ENCODE measurements at places on chromosomes 16 and 17.

- DNase-seq: peak; percentile 58
Observed at GRCh38 chr16:68365167-68365817, 54.5 kb downstream of the PRMT7 start.

DNA sequence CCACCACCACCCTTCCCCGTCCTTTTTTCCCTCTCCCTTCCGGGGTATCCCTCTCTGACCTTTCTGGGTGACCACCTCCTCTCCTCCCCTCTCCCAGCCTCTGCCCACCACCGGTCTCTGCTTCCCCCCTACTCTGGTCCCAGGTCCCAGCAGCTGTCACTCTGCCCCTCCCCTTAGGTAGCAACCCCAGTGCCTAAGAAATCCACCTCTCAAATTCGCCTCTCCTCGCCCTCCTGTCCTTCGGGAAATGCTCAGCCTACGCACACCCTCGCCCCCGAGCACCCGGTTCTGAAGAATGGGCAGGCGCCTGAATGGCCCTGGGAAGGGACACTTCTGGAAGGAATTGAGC is 775 bp upstream of the SP6 start:
- no peak for DNase-seq

GRCh38 chr17:61302953-61303816 is 96.5 kb upstream of the TBX2 start:
- DNase-seq: no peak

GRCh38 chr17:35291802-35292201 is 48.9 kb downstream of the SLFN5 start:
- no peak for DNase-seq

- DNase-seq: no peak
Observed at GRCh38 chr16:20314575-20314974, 12.7 kb downstream of the GP2 start.

GRCh38 chr17:27546624-27547300 is 84.2 kb upstream of the LGALS9 start:
- DNase-seq: peak; percentile 61

DNA sequence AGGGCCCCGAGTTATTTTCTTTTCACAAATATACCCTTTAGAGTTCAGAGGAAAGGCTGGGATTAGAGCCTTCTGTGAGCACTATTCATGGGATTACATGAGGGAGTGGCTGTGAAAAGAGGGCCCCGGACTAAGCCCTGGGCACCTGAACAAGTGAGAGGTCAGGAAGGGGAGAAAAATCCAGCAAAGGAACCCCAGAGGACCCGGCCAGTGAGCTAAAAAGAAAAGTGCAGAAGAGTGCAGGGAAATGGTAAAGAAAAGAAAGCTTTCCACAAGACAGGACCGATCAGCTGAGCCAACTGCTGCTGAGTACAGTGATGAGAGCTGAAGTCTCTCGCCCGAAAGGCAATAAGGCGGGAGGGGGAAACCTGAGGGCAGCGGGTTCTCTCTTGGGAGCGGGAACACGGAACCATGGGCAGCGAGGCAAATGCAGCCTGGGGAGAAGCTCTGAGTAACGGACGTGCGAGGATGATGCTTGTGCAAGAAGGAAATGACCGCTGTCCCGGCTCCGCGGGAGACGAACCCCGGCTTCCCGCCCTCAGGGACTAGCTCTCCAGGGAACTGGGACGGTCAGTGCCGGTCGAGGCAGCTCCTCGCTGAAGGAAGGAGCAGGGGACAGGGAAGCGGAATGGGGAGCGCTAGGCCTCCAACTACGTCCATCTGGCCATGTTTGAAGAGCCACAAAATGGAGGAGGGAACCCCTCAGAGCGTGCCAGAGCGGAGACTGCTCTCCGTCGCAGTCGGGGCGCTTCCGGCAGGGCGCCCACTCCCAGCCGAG is 665 bp upstream of the ALDH3A2 start:
- no peak for DNase-seq

DNA sequence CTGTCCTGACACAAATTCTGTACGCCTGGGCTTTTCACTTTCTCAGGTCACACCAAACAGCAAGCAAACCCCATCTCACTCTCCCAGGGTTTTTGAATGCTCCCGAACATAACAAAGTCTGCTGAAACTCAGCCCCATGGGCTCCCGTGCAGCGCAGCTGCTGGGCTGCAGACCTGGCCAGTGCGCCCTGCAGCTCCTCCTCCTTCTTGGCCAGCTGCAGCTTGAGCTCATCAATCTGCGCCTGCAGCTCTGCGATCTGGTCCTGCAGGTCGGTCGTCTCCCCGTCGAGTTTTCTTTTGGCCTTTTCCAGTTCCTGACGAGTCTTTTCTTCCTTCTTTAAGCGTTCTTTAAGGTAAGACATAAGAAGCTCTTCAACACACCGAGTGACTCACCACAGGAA is 70.5 kb downstream of the NDEL1 start:
- DNase-seq: no peak

DNA sequence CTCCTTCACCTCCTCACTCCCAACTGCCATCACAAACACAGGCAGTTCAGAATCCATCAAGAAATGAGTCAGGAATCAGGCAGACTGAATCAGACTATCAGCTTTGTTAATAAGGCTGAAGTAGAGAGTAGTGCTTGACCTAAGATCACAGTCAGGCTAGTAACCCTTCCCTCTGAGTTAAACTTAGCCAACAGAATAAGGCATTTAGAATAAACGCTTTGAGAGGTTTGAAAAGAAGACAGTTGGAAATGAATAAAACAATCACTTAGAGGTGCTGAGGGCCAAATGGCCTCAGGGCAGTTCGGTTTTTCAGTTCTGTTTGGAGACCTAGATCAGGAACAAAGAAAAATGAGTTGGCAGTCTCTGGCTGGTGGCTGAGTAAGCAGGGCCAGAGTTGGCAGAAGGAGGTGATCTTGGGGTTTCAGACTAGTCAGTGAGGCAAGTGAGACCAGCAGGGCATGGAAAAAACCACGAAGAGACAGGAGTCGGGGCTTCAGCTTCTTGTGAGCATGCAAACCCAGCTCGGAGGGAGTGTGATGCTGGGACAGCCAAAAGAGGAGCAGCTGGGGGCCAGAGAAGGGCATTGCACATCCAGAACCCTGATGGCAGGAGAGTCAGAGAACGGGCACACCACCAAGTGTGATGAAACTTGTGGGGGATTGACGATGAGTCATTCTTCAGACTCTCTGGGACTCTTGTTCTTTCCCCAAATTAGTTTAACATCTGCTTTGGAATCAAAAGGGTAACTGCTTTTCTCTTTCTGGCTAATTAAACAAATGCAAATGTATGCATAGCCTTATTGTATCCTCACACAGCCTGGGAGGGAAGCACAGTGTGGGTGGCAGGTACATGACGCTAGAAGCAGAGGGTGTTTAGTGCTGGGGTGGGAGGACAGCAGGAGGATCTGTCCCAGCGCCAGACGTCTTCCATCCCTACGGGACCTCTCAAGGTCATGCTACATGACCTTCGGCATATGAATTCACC is 54.8 kb downstream of the SPECC1 start:
- DNase-seq: peak; percentile 32

- no peak for DNase-seq
Observed at GRCh38 chr17:14882131-14882530, 383.0 kb downstream of the PMP22 start.

DNA sequence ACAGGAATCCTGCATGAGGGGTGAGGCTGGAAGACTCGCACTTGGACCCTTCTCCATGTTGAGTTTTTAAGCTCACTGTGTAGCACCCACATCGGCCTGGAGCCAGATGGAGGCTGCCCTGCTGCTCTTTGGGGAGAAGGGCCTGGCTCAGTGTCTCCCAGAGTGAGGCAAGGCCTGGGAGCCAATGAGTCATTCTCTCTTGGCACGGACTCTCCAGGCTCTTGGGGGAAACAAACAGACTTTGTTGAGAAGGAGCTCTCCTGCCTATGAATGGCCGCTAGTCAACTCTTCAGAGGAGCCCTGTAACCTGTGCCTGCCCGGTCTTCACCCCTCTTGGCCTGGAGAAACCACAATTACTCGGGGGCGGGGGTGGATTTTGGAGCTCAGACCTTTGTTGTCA is 50.8 kb upstream of the MAF start:
- no peak for DNase-seq

DNA sequence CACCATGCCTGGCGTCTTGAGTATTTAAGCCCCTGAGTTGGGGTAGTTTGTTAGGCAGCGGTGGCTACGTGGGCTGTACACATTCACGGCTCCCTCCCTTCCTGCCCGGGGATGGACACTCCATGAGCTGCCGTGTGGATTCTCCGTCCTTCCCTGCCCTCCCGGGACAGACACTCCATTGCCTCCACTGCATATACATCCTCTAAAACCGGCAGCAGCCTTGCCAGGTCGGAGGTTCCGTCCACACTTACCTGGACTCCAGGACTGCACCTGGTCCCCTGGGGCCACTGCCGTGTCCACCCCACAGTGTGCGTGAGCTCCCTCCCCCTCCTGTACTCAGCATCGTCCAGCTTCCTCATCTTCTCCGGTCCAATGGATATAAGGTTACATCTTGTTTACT is 3.5 kb upstream of the SPATA2L start:
- no peak for DNase-seq

DNA sequence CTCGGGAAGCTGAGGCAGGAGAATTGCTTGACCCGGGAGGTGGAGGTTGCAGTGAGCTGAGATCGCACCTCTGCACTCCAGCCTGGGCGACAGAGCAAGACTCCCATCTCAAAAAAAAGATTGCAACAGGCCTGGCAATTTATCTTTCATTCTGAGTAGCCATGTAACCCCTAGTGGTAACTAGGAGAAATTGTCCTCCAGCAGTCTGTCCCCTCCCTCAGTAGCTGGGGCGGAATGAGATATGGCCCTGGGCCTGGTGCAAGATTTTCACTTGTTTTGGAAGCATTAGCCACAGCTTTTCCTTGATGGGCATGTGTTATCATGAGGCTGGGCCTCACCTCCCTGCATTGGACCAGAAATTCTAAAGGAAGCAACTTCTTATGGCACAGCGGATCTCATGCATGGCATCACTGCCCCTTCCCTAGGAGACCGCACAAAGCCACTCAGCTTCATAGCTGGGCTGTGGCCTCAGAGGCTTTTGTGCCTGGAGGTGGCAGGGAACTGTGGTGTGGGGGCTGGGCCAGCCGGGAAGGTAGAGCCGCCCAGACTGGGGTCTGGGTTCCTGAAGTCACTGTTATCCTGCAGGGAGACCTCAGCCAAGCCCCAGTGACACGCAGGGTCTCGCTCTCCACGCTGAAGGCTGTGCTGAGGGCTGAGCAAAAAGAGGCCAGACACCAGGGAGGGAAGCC is 13.4 kb downstream of the NATD1 start:
- peak; percentile 73 for DNase-seq

DNA sequence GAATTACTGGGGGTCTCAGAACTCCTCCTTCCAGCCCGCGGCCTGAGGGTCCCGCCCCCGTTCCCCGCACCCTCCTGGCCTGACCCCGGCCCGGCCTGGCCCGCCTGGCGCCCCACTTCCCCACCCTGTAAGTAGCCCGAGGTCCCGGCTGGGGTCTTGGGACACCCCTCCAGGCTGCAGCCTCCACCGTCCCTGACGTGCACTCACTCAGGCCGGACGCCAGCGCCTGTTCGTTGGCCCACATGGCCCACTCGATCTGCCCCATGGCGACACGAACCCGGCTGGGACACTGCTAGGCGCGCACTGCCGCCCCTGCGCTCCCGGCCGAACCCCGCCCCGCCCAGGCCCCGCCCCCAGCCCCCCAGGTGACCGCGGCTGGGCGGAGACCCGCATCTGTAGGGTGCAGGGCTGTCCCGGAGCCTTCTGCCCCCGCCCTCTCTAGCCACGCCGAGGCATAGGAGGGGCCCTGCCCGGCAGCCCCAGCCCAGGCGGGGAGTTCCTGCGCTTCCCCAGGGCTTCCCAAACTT is at the start of gene CYBA:
Gene CYBA, minus strand, starts transcription at position 305 of the 527 bp plus-strand sequence. Its CDS starts 40 bp downstream, at position 265.
- peak; percentile 98 for DNase-seq

GRCh38 chr17:1122533-1123392 is 57.0 kb downstream of the ABR start:
- DNase-seq: peak; percentile 92

GRCh38 chr16:73515616-73516015 is 467.7 kb upstream of the ZFHX3 start:
- no peak for DNase-seq

DNA sequence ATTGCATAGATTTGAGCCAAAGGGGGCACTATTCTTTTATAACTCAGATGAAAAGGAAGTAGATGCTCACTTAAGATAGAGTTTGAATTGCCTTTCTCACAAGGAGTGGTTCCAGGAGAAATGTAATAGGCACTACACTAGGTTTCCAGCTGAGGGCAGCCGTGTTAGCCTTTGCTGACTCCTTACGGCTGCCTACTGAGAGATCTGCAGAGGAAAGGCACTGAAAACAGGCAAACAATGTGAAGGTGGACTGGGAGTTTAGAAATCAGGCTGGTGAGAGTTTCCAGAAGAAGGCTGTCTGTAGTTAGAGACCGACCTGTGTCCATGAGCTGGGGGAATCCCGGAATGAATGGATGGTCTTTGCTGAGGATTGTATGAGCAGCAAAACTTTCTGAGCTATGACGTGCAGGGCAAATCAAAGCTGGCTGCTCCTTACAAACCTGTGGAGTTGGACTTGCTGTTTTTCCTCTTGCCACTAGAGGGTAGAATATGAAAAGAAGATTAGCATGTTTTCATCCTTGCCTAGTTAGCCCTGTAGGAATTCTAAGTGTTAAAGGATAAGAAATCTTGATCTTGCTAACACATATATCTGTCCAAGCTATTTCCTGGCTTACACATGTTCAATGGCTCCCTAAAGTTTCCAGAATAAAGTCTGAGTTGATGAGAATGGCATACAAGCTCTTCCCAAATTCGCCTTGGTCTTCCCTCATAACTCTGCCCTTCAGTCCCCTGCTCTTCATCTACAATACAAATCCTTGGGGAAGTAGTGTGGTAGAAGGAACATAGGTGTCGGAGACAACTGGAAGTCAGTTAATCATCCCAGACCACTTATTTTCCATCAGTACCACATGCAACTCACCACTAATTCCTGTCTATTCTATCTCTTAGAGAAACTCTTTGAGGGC is 20.1 kb upstream of the TAOK1 start:
- peak; percentile 72 for DNase-seq

DNA sequence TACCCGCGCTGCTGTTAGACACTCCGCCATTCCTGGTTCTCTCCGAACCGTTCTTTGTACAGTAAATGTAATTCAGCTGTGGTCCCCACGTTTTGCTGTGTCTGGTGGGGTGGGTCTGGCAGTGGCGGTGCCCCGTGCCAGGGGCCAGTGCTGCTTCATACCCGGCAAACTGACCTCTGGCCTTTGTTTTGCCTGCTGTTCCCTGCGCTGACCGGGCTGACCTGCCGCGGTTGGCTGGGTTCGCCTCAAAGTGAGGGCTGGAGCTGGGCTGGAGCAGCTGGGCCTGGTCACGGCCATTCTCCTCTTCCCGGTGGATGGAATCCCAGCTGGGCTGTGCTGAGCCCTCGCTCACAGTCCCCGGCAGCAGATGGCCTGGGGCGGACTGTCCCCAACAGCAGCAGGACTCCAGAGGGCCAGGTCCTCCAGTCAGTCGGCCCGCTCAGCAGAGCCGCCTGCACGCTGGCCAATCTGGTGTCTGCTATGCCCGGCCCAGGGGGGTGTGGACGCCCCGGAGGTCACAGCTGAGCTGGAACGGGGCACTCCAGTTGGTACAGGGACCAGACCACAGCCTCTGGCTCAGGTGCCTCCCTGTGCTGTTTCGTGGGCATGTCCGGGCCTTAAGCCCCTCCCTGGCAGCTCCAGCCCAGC is 1.5 kb upstream of the WFIKKN1 start:
- no peak for DNase-seq

GRCh38 chr17:77003699-77004098 is 135.5 kb downstream of the MGAT5B start:
- no peak for DNase-seq
